Heart right ventricle (tissue), 16 donors: ENCODE measurements at places on chromosomes 7 and 10. TPM values are rescaled to one million over a fixed set of nuclear protein-coding genes. Genes with fewer than 3 reads are reported as not detected.
A peak's percentile ranks its signal among the peaks of the same experiment; 100 is the strongest.

DNA sequence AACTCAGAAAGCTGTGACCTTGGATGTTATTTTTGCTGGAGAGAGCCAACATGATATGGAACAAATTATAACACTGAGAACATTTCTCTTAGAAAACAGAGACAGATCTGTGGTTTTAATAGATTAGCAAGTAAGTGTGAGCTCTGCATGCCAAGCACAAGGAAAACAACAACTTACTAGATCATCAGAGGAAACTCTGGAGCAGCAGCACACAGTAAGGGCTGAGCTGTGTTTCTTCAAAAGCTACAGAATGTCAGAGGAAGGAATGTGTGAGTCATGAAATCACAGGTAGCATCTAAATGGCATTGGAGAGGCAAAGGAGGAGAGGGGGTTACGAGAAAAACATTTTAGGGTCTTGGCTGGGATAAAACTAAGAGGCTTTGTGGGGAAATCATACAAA, 283.4 kb upstream of the FZD8 start:
- no peak for DNase-seq
- H3K27me3 ChIP-seq = no peaks in the 10 kb centered on the region
- H3K4me3 ChIP-seq = no peak overlapping the region

Gene PWWP2B
- 16.1 TPM for total RNA-seq

Gene GIMAP6
- total RNA-seq = 15.2 TPM

DNA sequence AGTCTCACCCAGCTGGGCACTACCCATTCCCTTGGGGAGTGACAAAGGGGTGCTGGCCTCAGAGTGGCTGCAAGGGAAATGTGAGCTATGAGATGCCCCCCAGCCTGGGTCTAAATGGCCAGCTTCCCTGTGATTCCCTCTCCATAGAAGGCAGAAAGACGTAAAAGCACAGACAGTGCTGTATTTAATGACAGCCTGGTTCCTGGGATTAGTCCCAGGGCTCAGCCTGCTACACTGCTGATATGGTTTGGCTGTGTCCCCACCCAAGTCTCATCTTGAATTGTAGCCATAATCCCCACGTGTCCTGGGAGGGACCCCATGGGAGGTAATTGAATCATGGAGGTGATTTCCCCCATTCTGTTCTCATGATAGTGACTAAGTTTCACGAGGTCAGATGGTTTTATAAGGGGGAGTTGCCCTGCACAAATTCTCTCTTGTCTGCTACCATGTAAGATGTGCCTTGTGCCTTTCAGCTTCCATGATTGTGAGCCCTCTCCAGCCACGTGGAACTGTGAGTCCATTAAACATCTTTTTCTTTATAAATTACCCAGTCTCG, 23.9 kb upstream of the CALN1 start:
- no peak overlapping the region for H3K4me3 ChIP-seq
- H3K27me3 ChIP-seq = peaks cover 13% of the 10 kb centered on the region
- no peaks in the 10 kb centered on the region for H3K4me1 ChIP-seq

DNA sequence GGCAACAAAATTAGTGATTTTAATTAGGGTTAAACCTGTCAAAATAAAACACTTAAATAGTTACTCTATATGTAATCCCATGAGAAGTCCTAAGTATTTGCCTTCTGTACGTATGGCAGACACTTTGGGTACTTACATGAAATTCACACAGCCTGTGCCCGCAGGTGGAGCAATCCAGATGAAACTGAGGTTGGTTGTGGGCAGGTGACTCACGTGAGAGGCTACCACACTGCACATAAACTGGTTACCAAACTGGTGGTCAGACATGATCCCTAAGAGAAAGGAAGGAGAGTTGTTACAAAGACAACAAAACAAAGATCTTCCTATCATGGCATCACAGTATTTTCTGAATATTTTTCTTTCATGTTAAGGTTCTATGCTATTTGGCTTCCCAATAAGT, 156.1 kb downstream of the RELN start:
- H3K4me3 ChIP-seq = no peak overlapping the region
- no peaks in the 10 kb centered on the region for H3K36me3 ChIP-seq
- H3K27ac ChIP-seq = no peak overlapping the region
- no peak for DNase-seq
- H3K27me3 ChIP-seq = no peaks in the 10 kb centered on the region

GRCh38 chr10:29820890-29821461, 186.2 kb upstream of the SVIL start:
- no peak overlapping the region for H3K4me3 ChIP-seq
- no peaks in the 10 kb centered on the region for H3K4me1 ChIP-seq
- no peaks in the 10 kb centered on the region for H3K36me3 ChIP-seq
- DNase-seq = no peak

- peaks cover 3% of the 10 kb centered on the region for H3K4me1 ChIP-seq
- DNase-seq = no peak
- H3K4me3 ChIP-seq = no peak overlapping the region
- peak overlapping the region; percentile 2 for H3K27ac ChIP-seq
- H3K27me3 ChIP-seq = no peaks in the 10 kb centered on the region
- H3K36me3 ChIP-seq = no peaks in the 10 kb centered on the region
Measured at GRCh38 chr10:17062009-17062408, 67.6 kb downstream of the CUBN start.

Gene INTS1
- 41.6 TPM for total RNA-seq

Gene AGMO
- 0.70 TPM for total RNA-seq

GRCh38 chr10:13102002-13102794, 2.2 kb downstream of the OPTN start:
- H3K4me1 ChIP-seq = peaks cover 16% of the 10 kb centered on the region
- peak overlapping the region; percentile 4 for H3K4me3 ChIP-seq
- peak overlapping the region; percentile 98 for H3K27ac ChIP-seq
- H3K27me3 ChIP-seq = no peaks in the 10 kb centered on the region
- H3K36me3 ChIP-seq = peaks cover 14% of the 10 kb centered on the region

- peaks cover 46% of the 10 kb centered on the region for H3K36me3 ChIP-seq
- H3K27me3 ChIP-seq = no peaks in the 10 kb centered on the region
- no peak for DNase-seq
- H3K4me3 ChIP-seq = no peak overlapping the region
Measured at GRCh38 chr7:5657901-5658300, 123.6 kb downstream of the RNF216 start.

Gene CFAP70
- total RNA-seq = 2.5 TPM

Gene EFCAB10
- total RNA-seq = not detected

DNA sequence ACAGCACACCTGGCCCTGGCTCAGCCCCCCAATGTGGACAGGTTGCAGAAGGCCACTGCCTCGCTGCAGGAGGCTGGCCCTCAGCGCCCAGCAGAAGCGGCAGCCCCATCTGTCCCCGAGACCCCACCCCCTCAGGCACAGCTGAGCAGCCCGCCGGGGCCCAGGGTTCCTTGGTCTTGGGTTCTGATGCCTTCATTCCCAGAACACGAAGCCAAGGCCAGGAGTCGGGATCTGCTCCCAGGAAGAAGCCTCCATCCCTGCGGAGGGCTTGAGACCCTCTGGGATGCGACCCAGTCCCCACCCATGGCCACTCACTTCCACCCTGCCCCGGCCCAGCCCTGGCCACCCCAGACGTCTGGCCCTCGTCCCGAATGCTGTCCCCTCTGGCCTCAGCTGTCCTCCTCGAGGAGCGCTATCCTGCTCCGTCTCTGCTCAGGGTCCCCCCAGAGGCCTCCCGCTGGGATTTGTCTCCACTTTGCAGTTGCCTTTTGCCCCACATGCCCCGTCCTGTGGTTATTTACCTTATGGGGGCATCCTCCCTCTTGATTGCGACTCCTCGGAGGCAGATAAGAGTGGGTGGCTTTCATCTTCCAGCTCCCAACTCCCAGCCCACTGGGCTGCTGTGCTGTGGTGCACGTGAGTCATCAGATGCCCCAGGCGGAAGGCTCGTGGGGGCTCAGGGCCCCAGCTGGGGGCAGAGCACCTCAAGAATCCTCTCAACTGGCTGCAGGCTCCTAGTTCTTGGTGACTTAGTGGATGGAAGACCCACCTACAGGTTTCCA, 97.5 kb downstream of the MKI67 start:
- no peak overlapping the region for H3K4me3 ChIP-seq
- no peak for DNase-seq
- H3K27me3 ChIP-seq = no peaks in the 10 kb centered on the region
- no peak overlapping the region for H3K27ac ChIP-seq
- no peaks in the 10 kb centered on the region for H3K36me3 ChIP-seq
- H3K4me1 ChIP-seq = peaks cover 6% of the 10 kb centered on the region

DNA sequence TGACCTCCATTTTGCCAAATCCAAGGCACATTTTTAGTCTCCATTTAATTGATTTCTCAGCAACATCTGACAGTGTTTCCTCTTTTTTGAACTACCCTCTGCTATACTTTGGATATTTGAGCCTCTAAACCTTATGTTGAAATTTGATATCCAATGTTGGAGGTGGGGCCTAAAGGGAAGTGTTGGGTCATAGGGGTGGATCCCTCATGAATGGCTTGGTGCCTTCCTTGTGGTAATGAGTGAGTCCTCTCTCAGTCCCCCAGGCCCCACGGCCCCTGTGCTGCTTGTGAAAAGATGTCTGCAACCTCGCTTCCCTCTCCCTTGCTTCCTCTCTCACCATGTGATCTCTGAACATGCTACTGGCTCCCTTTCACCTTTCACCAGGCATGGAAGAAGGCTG, 96.8 kb upstream of the DGKB start:
- no peaks in the 10 kb centered on the region for H3K4me1 ChIP-seq
- no peak overlapping the region for H3K27ac ChIP-seq

- no peaks in the 10 kb centered on the region for H3K36me3 ChIP-seq
- DNase-seq = no peak
- H3K4me1 ChIP-seq = no peaks in the 10 kb centered on the region
- no peak overlapping the region for H3K4me3 ChIP-seq
Measured at GRCh38 chr7:43557831-43558495, 24.9 kb upstream of the STK17A start.

GRCh38 chr7:19210893-19211413, 65.7 kb upstream of the FERD3L start:
- H3K4me1 ChIP-seq = no peaks in the 10 kb centered on the region
- DNase-seq = no peak

DNA sequence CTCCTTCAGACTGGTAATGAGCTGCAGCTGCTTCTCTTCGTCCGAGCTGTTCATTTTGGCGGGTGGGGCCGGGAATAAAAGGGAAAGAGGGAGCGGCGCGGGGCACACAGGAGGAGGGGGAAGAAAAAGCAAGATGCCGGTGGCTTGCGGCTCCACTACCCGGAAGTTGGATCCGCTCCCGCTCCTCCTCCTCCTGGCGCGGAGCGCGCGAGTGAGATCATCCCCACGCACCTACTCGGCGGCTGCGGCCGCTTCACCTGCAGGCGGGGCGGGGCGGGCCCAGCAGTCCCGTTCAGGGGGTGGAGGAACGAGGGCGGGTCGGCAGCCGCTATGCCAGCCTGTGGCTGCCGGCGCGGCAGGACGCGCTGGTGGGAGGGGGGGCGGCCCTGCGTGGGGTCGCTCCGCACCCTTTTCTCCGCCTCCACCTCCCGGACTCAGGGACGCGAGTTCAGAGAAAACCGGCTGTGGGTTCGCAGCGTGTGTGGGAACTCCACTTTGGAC, at the start of gene SHTN1:
TSS of gene SHTN1 (minus strand) at position 162 of the 501 bp plus-strand sequence. CDS start at position 54, 108 bp downstream.
- no peak within 1 kb of the TSS for H3K27ac ChIP-seq
- DNase-seq = peak; percentile 49
- no peaks in the 10 kb centered on the region for H3K36me3 ChIP-seq
- H3K4me3 ChIP-seq = peak within 1 kb of the TSS; percentile 79
- H3K27me3 ChIP-seq = peaks cover 25% of the 10 kb centered on the region

- DNase-seq = no peak
- H3K4me3 ChIP-seq = no peak overlapping the region
- H3K36me3 ChIP-seq = no peaks in the 10 kb centered on the region
- H3K27me3 ChIP-seq = peaks cover 13% of the 10 kb centered on the region
Measured at GRCh38 chr10:120999868-121000267, 148.7 kb downstream of the WDR11 start.

Gene SP8
- not detected for total RNA-seq

Gene FOXI2
- total RNA-seq = 0.07 TPM

Gene ELOVL3
- total RNA-seq = not detected

Gene ITGA8
- 0.75 TPM for total RNA-seq

- no peaks in the 10 kb centered on the region for H3K36me3 ChIP-seq
- no peak overlapping the region for H3K4me3 ChIP-seq
- H3K27ac ChIP-seq = peak overlapping the region; percentile 99
- peaks cover 21% of the 10 kb centered on the region for H3K4me1 ChIP-seq
Measured at GRCh38 chr10:30431435-30431911, 2.5 kb upstream of the MAP3K8 start.

GRCh38 chr7:113784316-113784715, 134.5 kb downstream of the PPP1R3A start:
- H3K4me3 ChIP-seq = no peak overlapping the region
- no peak overlapping the region for H3K27ac ChIP-seq
- no peaks in the 10 kb centered on the region for H3K36me3 ChIP-seq
- H3K27me3 ChIP-seq = no peaks in the 10 kb centered on the region
- no peak for DNase-seq

Gene SORCS1
- 5.5 TPM for total RNA-seq

Gene CPA2
- total RNA-seq = 0.96 TPM

- no peaks in the 10 kb centered on the region for H3K4me1 ChIP-seq
- no peak overlapping the region for H3K4me3 ChIP-seq
- H3K36me3 ChIP-seq = no peaks in the 10 kb centered on the region
- H3K27ac ChIP-seq = no peak overlapping the region
Measured at GRCh38 chr7:158498443-158499081, 89.1 kb downstream of the PTPRN2 start.

Gene SAP25
- not detected for total RNA-seq

DNA sequence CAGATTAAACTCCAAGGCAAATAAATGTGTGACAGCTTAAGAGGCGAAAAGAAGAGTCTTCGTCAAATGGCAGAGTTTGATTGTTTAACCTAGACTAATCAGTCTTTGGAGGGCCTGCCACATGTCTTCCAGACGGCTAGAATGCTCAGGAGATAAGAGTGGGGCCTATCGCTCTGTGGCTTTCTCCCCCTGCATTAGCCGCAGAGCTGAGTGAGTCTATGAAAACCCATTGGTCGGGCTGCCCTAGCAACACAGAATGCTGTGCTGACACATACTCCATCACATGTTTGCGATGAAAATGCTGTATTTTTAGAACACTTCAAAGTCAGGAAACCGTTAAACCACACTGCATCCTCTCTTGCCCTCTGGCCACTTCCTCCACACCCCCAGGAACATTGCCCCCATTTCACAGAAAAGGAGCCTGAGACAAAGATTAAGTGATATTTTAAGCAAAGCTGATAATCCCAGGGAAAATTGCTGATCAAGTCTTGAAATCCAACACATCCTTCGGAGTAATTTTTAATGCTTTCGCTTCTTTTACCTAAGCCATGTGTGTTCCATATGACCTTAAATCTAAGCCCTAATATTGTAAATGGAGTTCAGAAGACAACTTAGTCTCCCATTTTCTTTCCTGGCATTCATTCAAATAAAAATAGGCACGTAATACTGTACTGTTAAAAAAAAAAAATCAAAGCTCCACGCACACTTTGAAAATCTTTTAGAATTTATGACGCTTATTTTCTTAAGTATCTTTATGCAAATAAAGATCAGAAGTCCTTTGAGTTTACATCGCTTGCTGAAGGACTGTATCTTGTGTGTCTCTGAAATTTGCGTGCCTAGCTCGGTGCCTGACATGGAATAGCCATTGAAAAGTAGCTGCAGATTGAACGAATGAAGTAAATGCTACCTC, 161.2 kb downstream of the CELF2 start:
- peak overlapping the region; percentile 81 for H3K27ac ChIP-seq
- H3K4me3 ChIP-seq = no peak overlapping the region
- DNase-seq = peak; percentile 61
- H3K4me1 ChIP-seq = peaks cover 88% of the 10 kb centered on the region
- H3K36me3 ChIP-seq = peaks cover 6% of the 10 kb centered on the region
- H3K27me3 ChIP-seq = no peaks in the 10 kb centered on the region
